ENCODE measurements at places on chromosomes 2 and 18.

DNA sequence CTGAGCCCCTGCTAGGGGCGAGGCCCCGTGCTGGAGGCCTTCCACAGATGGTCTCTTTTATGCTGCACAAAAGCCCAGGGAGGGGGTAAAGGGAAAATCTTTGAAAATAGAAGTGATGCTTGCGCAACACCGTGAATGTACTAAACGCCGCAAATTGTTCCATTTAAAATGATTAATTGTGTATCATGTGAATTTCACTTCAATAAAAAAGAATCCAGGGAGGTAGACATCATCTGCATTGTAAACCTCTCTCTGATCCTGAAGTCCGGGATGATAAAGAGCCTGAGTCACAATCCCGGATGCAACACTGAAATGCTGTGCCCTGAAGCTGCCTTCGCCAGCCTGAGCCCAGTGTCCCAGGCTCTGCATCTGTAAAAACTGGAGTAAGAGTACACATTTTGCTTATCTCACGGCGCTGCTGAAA is 107.7 kb upstream of the PPP1CB start:
- DNase-seq: no peak

DNA sequence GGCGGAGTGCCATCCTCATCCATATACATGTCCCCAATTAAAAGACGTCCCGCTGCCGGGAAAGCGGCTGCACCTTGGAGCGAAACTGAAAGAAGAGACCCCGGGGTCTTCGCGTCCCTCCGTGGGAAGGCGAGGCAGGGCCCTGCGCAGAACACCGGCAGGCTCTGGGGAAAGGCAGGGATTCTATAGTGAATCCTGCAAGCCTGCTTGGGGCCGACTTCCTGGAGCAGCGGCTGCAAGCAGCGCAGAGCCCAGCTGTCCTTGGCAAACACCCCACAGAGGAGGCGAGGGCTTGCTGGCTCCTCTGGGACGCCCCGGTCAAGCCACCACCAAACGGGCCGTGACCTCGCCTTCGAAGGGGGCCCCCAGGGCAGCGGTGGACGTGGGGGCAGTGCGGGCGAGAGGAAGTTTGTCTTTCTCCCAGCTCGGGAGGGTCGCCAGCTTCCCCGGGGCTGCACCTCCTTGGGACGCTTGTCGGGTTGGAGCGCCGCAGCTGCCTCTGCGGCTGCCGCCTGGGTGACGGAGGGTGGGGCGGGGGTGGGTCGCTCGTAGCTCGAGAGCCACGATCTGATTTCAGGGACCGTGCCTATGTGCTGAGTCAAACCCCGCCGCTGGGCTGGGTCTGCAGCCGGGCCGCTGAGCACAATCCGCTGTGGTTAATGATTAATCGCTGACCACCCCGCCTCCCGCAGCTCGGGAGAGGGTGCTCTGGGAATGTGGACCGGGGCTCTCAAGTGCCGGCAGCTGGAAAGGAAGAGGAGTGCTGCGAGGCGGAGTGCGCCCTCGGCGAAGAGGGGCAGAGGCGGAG is 486 bp upstream of the GPR39 start:
- DNase-seq: peak; percentile 68

- no peak for DNase-seq
Observed at GRCh38 chr2:238158509-238159070, at the start of gene ERFE. Gene ERFE, plus strand, starts transcription at chr2:238158970. Its CDS starts 38 bp downstream, at chr2:238159008.

DNA sequence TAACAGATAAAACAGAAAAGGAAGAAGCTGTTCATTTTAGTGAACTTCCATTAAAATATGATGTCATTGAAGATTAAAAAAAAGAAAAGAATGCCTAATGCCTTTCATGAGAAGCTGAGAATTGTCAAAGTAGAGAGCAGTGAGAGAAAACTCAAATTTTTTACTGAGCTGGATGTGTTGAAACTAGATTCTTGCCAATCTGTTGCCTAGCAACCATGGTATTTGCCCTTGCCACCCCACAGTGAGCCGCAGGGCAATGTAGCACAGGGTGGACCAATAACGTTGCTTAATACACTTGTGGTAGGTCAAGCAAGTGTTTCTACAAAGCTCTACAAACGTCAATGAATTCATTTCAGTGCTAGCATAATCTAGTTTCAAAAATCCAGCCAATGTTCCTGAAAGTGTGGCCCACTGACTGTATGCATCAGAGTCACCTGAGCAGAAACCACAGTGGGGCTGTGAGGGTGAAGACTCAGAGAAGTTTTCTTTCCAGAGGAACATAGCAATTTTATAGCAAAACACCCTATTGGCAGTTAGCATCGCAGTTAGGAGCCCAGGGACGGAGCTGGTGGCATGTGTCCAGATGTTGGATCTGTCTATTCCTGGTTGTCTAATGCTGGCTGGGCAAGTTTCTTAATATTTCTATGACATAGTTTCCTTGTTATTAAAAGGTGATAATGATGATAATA is 132.2 kb downstream of the DOCK10 start:
- DNase-seq: peak; percentile 83

DNA sequence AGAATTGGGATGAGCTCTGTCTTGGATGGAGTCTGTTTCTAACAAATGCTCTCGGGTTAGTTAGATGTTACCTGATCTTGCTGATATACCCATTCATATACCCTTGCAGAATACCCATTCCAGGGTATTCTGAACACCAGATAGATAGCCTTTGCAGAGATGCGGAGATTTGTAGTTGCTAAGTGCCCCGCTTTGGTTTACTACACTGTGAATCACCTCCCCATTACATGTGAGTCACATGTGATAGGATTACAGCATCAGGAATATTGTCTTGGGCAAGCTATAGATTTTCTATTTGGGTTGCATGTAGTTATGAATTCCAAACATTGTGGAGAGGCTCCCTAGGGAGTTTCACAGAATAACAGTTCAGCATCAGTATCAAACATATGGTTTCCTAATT is 3.8 kb downstream of the VSNL1 start:
- no peak for DNase-seq

DNA sequence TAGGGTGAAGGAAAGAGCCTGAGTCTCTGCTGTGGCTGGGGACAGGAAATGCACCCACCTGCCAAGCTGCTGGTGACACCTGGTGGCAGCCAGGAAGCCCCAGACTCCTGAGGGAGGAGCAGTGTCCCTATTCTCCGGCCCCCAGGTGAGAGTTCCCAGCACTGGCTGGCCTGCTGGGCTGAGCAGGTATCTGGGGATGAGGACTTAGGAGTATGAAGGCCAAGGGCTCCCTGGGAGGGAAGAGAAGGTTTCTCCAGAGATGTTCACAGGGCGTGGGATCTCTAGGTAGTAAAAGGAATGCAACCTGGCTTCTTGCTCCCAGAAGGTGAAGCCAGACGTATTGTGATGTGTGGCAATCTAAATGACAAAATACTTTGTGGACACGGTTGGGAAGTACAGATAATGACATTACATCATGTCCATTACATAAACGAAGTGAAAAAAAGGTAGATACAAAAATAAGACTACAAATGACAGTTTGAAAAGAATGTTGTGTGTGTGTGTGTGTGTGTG is 75.8 kb upstream of the SLC1A4 start:
- no peak for DNase-seq

Measured in sciatic nerve (tissue), 2 donors.